ENCODE measurements at places on chromosomes 12 and 14.
A peak's percentile ranks its signal among the peaks of the same experiment; 100 is the strongest.

DNA sequence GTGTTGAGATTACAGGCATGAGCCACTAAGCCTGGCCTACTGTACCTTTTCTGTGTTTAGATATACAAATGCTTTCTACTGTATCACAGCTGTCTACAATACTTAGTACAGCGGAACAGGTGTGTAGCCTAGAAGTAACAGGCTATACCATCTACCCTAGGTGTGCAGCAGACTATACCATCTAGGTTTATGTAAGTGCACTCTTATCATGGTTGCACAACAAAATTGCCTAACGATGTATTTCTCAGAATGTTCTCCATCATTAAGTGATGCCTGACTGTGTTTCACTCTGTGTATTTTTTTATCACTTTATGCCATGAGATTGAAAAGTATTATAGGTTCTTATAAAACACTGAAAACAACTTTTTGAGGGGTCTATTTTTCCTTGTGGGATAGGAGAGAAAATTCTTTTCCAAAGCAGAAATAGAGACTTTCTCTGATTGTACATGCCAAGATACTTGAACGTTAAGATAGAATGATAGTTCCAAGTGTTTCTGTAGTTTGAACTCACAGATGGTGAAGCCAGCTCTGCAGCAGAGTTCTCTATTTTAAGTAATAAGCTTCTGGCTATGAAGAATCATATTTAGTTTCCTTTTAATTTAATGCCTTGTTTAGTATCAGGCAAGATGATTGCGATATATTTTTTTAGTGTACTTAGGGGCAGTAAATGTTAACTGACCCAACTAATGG, 17.0 kb downstream of the TMPRSS12 start:
- no peak for DNase-seq

DNA sequence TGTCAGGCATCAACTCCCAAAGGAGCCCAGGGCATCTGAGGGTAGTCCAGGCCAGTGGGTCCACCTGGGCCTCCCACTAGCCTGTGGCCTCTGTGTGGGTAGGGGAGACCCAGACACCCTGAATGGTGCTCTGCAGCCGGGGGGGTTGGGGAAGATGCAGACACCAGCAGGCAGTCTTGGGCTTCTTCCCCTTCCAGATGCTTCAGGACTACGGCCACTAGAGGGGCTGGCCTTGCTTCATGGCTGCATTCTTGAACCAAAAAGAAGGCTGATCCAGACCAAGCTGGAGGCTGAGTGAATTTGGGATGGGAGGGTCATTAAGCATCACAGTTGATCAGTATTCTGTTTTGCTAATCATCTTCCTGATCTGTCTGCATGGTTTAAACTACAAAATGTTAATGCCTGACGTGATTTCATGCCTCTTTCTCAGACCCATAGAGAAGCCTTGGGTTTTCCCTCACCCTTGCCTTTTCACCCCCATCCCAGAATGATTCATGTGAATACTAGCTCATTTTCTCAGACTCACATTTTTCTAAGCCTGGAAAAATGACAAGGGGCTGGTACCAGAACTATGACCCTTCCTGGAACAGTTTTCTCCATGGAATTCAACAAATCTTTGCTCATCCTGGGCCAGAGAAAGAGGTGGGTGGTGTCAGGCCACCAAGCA, 134.2 kb downstream of the NTF3 start:
- no peak for DNase-seq

- no peak for DNase-seq
These were observed 11.0 kb downstream of the FOXG1 start for GRCh38 chr14:28777471-28778137.

DNA sequence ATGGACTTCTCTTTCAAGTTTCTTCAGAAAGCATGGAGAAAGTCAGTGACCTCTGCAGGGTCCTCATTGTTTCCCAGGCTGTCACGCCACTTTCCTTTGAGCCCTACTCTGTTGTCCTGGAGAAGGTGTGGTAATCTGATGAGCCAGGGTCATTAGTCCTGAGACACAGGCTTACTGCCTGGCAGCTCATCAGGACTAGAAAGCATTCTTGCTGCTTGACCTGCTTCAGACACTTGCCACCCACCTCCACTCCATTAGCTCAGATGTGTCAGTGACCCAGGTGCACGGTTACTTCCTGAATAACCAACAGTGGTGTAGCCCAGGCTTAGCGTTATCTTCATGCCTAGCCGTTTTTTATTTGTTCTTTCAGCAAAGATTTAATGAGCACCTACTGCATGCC, 93.9 kb downstream of the FGD4 start:
- DNase-seq: no peak

- DNase-seq: no peak
These were observed 109.5 kb downstream of the TSPAN9 start for GRCh38 chr12:3186546-3187215.

- DNase-seq: peak; percentile 18
These were observed 451.8 kb upstream of the TBX3 start for GRCh38 chr12:115135800-115136211.

GRCh38 chr14:36747411-36748184, 85.9 kb downstream of the PAX9 start:
- no peak for DNase-seq

GRCh38 chr14:62081012-62081612, 318.9 kb downstream of the SNAPC1 start:
- DNase-seq: no peak

DNA sequence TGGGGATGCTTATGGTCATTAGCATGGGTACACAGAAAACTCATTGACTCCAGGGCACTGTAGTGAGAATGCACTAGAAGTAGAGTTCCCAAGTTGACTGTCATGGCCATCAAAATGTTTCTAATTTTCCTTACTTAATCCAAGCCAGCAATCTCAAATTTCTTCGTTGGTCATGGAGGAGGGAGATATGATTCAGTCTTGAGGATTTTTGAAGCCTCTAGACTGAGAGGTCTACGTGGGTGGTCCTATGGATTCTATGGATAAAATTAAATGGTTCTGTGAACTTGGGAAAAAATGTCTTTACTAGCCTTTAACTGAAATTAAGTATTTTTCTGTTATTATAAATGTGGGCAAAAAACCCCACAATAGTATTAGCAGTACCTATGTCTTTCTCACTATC, 508.5 kb downstream of the FUT8 start:
- no peak for DNase-seq

DNA sequence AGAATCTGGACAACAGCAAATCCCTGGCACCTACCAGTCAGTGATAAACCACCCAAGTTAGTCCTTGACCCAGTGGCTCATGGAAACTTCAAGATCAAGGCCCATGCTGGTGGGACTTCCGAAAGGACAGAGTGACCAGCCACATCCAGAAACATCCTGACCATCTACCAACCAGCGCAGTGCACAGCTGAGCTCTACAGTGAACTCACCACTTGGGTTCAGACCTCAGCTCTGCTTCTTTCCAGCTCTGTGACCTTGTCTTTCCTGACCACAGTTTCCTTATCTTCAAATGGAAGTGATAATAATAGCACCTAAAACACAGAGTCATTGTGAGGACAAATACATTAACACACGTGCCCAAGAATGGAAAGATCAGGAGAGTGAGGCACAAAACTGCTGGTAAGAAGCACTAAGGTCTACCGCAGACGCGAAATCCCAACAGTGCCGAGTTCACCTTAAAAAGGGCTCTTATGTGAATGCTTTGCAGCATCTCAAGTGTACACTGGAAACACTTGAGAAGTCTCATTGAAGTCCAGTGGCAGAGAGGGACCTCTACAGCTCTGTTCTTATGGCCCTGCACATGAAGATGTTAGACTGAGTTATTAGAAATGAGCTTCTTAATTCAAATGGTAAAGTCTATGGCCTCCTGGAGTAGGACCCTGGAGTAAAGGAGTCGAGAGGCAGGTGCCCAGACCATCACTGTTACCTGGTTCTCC, 128.8 kb downstream of the CCDC60 start:
- no peak for DNase-seq

DNA sequence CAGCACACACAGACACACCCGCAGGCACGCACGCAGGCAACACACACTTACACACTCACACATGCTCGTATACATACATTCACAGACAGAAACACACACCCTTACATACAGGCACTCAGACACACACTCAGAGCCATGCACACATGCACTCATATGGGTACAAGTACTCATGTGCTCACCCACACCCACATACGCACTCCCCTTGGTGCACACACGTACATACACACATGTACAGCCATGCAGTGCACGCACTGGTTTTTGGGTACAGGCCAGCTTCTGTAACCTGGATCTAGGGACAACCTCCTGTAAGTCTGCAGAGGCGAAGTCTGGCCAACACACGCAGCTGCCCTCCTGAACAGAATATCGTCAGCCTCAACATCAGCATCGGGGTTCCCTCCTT, 221.3 kb upstream of the RTL1 start:
- DNase-seq: no peak

GRCh38 chr12:65184176-65184857, 14.9 kb downstream of the LEMD3 start:
- DNase-seq: no peak

DNA sequence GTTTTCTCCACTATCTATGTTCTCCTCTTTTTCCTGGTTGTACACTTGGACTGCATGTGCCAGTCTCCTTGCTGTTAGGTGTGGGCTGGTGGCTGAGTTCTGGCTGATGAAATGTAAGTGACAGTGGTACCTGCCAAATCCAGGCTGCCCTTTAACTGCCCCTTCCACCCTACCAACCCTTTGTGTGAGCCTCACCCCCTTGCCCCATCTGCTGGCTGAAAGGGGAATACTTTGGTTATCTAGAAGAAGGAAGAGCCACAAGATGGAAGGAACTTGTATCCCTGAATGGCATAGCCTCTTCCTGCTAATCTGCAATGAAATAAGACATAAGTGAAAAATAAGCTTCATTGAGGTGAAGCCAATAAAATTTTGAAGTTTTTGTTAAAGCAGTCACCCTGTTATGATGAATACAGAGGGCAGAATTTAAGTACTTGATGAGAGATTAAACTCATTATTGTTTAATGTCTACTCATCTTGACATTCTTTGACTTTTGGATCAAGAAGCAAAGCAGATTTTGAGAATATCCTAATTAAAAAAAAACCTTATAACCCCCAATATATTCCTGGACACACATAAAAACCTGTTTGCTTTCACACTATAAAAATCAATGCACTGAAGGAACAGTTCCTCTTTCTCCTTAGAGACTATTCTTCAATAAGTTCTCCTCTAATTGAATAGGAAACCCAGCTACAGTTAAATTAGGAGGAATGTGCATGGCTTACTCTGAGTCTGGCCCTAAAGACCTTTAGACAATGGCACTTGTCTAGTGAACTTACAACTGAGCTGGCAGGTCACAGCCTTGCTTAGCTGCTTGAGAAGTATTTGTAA, 262.6 kb upstream of the BTG1 start:
- DNase-seq: peak; percentile 15

DNA sequence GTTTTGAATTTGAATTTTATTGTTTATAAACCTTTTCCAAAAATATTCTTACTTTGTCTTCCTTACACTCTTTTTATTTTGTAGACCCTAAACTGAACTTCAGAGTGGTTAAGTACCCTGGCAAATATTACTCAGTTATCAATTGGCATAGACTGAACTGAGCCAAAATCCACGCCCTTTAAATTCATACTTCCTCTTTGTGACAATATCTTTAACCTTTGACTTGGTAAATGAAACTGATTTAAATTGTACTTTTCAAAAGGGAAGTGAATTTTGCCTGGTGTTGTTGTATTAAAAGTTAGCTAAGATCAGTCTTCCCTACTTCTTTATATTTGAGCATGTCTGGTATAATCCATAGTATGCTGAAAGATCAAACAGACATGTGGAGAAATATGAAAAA, 184.3 kb upstream of the USP15 start:
- DNase-seq: no peak

DNA sequence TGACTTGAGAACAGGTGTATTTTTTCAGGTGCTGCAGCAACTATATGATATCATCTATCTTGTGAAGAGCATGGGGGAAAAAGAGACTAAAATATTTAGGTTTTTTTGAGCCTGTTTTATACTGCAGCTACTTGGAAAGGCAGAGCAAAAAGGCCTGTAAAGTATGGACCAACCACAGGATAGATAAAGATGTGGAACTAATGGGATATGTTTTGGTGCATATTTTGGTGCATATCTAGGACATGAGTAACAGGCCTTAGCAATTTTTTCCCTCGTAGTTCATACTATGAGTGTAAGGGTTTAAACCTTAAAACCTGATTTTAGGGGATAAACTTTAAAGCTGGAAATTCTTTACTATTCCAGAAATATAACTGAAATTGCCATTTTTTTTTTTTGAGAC, 6.0 kb upstream of the GTSF1 start:
- no peak for DNase-seq

DNA sequence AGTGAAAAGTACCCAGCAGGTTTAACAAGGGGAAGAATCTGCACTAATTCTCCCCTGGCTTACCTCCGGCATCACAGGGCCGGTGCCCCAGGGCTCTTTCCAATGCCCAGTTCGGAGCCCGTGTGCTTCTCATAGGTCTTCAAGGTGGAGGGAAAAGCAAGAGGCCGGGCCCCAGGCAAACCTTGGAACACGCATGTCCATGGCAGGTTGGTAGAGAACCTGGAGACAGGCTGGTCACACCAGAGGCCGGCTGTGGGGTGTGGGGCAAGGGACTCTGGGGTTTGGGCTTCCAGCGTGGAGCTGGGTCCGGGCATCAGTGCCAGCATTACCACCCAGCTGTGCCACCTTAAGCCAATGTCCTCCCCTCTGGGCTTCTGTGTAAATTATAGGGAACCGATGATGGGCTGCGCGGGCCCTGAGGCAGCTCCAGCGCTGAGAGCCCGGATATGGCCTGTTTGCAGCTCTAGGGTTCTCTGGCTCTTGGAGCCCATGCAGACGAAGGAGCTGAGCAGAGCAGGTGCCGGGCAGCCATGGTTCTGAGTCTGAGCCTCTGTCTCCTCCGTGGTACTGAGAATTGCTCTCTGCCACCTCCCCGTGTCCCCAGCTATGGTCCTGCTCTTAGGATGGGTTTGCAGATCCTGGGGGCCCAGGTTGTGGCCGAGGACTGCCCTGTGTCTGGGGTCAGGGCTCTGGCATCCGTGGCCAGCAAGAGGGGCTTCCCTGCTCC, 197.0 kb upstream of the C14orf180 start:
- no peak for DNase-seq

- peak; percentile 31 for DNase-seq
These were observed 35.1 kb upstream of the ACTN1 start for GRCh38 chr14:69013943-69014782.

- peak; percentile 80 for DNase-seq
These were observed at the start of the genes AREL1 and FCF1 for GRCh38 chr14:74712499-74713394. Gene AREL1 (minus strand): TSS chr14:74713080. CDS start chr14:74685615, 27,465 bp downstream. Gene FCF1 (plus strand): TSS chr14:74713144. CDS start chr14:74713198, 54 bp downstream.

DNA sequence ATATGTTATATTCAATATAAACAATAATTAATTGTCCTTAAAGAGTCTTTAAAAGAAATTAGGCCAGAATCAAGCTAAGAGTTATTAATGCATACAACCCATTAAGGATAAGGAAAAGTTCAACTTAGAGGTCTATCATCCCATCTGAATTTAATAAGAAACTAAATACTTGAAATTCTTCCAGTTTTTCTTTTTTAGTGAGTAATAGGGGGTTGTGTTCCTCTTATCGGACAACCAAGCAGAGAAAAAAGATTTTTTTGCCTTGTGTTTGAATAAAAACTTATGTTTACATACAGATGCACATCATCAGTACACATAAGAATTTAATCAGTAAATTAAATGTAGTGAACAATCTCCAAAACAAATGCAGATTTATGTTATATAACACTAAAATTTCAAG, 32.5 kb downstream of the PAWR start:
- no peak for DNase-seq

- DNase-seq: no peak
These were observed 454.1 kb upstream of the DCN start for GRCh38 chr12:91636721-91637120.

All from nephron progenitor cell (in vitro differentiated cells).